ENCODE measurements at places on chromosomes 1 and 21.

DNA sequence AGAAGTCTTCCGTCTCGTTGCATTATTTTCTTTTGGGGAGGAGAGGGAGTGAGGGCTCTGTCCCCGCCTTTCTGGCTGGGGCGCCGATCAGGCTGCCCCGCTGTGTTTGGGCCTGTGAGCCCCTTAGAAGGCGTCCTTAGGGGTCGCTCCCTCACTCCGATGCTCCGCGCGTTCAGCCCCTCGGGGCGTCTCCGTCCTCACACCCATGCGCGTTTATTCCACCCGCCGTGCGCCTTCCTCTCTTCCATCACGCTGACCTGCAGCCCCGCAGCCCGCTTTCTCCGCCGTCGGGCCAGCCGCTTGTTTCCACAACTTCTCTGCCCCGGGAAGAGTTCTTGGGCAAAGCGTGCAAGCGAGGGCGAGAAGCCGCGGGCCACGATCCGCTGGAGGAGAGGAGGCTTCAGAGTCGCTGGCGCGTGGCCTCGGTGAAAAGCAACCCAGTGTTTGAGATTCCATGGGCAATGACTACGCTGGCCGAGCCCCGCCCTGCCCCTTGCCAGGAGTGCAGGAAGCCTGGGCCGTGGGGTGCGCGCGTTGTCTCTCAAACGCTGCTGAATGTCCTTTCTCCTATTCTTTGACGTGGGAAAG is 27.7 kb downstream of the TRIM11 start:
- DNase-seq = no peak

DNA sequence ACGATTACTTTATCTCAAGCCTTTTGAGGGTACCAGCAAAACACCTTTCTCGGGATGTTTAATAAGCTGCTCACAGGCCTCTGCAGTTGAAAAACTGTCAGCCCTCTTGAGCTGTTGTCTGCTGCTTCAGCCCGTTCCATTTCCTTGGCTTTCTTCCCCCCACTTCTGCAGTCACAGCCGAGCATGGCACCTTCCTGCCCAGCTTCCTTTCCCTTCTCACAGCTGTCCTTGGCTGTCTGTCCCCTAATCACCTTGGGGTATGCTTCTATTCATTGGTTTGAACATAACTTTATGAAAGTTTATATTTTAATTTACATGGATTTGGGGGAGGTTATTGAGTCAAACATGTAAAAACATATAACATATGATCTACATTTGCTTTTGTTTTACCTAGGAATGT is 6.9 kb upstream of the PROX1 start:
- no peak for DNase-seq

DNA sequence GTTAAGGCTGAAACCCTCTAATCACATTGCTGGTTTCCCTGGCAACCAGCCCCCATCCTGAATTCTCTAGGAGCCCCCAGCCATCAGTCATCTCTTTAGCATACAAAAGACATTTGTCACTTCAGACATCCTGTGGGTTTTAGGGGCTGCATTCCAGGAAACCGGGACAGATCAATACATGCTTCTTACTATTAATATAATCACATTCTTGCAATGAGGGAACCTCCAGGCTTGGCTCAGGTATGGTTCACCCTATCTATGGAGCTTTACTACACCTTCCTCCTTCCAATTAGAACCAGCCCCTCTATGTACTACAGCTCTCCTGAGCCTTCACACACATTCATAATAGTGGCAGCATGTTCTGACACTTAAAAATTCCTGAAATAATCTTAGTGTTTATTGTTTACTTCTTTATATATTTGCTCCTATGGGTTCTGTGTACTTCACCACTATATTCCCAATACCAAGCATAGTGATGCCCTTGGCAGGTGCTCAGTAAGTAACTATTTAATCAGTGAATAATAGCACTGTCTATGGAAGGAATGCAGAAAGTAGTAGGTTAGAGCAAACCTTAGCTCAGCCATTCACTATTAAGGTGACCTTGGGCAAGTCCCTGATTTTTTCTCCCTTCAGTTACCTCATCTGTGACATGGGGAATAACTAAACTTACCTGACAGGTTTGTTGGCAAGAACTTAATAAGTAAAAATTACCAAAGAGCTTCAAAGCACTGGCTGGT is 59.6 kb downstream of the ZNF678 start:
- DNase-seq = no peak

- no peak for DNase-seq
These were observed 432.6 kb downstream of the AMY1C start for GRCh38 chr1:104182251-104182650.

GRCh38 chr1:183004141-183004540 is 19.1 kb upstream of the LAMC1 start:
- no peak for DNase-seq

Data from stimulated activated CD8-positive, alpha-beta memory T cell treated with anti-CD3 and anti-CD28 coated beads, Interleukin-4, amount 100 ng/mL, for 24 hours (primary cell).